Liver (tissue), 10 donors: ENCODE measurements at places on chromosomes 1 and 21. TPM values are rescaled to one million over a fixed set of nuclear protein-coding genes. Genes with fewer than 3 reads are reported as not detected.

ADAMTSL4 gene
- 11.4 TPM for polyA plus RNA-seq

SYCP1 gene
- polyA plus RNA-seq = not detected

NTNG1 gene
- not detected for polyA plus RNA-seq

VASH2 gene
- 0.38 TPM for polyA plus RNA-seq

WNT3A gene
- polyA plus RNA-seq = not detected

WDR77 gene
- polyA plus RNA-seq = 17.9 TPM

PADI2 gene
- polyA plus RNA-seq = 0.32 TPM

RAP1GAP gene
- polyA plus RNA-seq = 11.8 TPM

KCNJ9 gene
- not detected for polyA plus RNA-seq

INKA2 gene
- polyA plus RNA-seq = 0.52 TPM

SELP gene
- polyA plus RNA-seq = 1.7 TPM

SH2D5 gene
- polyA plus RNA-seq = not detected

RNF223 gene
- polyA plus RNA-seq = not detected

FABP3 gene
- polyA plus RNA-seq = 2.8 TPM

ST6GALNAC5 gene
- polyA plus RNA-seq = not detected

LRRC38 gene
- polyA plus RNA-seq = not detected

NUF2 gene
- polyA plus RNA-seq = 1.0 TPM

SDC3 gene
- polyA plus RNA-seq = 3.3 TPM

ADGRL2 gene
- 21.1 TPM for polyA plus RNA-seq

ANKRD45 gene
- not detected for polyA plus RNA-seq

GRHL3 gene
- polyA plus RNA-seq = 0.07 TPM

CCDC27 gene
- not detected for polyA plus RNA-seq

COL6A2 gene
- 5.8 TPM for polyA plus RNA-seq

HSPB7 gene
- polyA plus RNA-seq = 0.28 TPM

CBR3 gene
- polyA plus RNA-seq = 0.70 TPM
